ENCODE measurements at places on chromosomes 1 and 21. TPM values are rescaled to one million over a fixed set of nuclear protein-coding genes. Genes with fewer than 3 reads are reported as not detected.

Gene TRIM62
- total RNA-seq, result 11.5 TPM

Gene ZBTB18
- total RNA-seq, result 37.9 TPM

GRCh38 chr21:31420354-31420753 lies 76.3 kb upstream of the TIAM1 start:
- DNase-seq, result no peak

DNA sequence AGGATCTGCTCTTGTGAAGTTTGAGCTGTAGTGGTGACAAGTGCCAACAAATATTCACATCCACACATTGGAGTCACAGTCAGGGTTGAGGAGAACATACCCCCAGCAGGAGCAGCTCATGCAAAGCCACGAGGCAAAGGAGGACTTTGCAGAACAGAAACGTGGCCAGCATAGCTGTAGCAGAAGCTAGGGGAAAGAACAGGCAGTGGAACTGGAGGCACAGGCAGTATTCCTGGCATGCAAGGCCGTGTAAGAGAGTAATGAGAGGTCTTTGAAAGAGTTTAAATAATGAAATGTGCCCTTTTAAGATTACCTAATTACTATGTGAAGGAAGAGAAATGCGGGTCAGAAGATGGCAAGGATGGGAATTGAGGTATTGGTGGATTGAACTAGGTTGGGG lies 40.9 kb upstream of the IKBKE start:
- DNase-seq, result no peak

Measured in LHCN-M2 (cell line).